ENCODE measurements at places on chromosomes 5 and 9.

- DNase-seq = no peak
Measured at GRCh38 chr9:100933656-100934055, 94.9 kb upstream of the PLPPR1 start.

DNA sequence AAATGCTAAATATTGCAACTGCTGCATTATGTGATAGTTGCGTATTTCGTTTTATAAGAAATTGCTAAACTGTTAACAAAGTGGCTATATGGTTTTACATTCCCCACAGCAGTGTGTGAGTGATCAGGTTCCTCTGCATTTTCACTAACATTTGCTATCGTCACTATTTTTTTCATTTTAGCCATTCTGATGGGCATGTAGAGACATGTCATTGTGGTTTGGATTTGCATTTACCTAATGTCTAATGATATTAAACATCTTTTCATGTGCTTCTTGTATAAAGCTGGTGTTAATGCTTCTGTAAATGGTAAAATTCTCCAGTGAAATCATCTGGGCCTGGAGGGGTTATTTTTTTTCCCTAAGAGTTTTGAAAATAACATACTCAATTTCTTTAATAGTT, 61.6 kb downstream of the ERCC6L2 start:
- DNase-seq = no peak

GRCh38 chr5:77419644-77420582, 72.2 kb downstream of the WDR41 start:
- no peak for DNase-seq

- DNase-seq = no peak
Measured at GRCh38 chr5:125470280-125470902, 724.0 kb upstream of the ZNF608 start.

DNA sequence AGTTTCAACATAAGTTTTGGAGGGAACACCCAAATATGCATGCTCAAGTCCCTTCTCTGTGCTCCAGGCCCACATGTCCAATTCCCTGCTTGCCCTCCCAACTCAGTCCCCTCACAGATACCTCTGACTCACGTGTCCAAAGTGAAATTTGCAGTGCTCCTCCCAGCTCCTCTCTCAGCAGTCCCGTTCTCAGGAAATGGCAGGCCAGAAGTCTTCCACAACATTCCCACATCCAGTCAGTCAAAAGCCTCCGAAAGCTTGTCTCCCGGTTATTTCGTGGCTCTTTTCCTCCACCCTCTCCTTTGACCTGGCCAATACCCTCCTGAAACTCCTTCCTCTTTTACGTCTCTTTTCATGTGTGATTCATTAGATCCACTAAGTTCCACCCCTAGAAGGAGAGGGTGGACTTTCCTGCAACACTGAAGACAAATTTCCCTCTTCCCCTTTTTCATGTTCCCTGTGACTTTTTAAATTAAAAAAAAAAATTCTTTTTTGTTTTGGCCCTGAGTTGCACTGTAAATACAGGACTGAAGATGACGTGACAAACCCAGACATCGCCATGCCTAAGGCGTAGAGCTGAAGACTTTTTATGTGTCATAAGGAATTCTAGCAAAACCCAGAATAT, 12.8 kb upstream of the MGAT1 start:
- DNase-seq = no peak

- no peak for DNase-seq
Measured at GRCh38 chr9:1910269-1910811, 104.8 kb upstream of the SMARCA2 start.
